ENCODE measurements at places on chromosomes 11 and 22.

- DNase-seq: no peak
Measured at GRCh38 chr11:75441804-75442132, 8.8 kb upstream of the KLHL35 start.

GRCh38 chr11:72741429-72741833 lies 10.8 kb downstream of the ARAP1 start:
- DNase-seq: no peak

- no peak for DNase-seq
Measured at GRCh38 chr22:33296941-33297340, 238.8 kb upstream of the SYN3 start.

GRCh38 chr11:102596578-102596977 lies 28.6 kb downstream of the MMP20 start:
- DNase-seq: no peak

DNA sequence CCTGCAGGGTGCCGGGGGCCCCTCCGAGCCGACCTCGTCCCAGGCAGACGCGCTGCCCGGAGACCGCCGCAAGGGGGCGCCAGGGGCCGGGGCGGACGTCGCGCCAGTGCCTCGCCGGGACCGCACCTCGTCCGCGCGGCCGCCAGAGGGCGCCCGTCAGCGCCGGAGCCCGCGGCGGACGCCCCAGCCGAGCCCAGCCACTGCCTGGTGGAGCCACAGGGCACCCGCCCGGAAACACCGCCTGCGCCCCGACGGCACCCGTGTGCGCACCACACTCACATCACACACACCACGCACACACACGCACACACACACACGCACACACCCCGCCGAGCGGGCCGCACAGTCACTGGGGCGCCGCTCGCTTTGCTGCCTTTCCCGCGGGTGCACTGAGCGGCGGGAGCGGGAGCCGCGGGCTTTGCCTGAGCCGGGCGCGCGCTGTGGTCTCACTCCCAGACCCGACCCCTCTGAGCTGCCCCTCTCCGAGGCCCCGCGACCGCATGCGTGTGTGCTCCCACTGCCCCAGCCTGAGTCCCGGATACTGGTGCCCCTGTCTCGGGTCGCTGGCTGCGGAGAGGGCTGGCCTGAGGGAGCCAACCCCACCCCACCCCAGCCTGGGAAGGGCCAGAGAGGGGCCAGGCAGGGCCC lies 449.3 kb downstream of the OPCML start:
- peak; percentile 67 for DNase-seq
